ENCODE measurements at places on chromosomes 3 and 15.
A peak's percentile ranks its signal among the peaks of the same experiment; 100 is the strongest.

GRCh38 chr3:46208167-46208704 lies at the start of gene CCR1:
TSS of gene CCR1 (minus strand) at chr3:46208313. CDS start at chr3:46204313, 4,000 bp downstream.
- peak; percentile 19 for DNase-seq

DNA sequence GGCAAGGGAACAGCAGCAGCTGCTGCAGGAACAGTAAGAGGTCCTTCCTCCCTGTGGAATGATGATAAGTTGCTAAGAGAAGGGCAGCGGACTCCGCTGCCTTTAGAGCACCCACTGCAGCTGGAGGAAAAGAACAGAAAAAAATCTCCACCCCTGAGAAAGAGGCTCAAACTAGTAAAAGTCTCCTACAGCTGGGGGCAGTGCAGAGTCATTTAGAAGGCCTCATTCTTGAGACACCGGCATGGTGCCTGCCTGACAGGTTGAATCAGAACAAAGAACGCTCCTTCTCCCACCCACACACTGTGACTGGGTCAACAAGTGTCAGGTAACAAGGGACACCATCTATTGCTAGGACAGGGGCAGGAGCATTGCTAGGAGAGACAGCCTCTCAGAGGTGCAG lies 188.4 kb downstream of the ABHD5 start:
- DNase-seq: peak; percentile 47

GRCh38 chr3:15347063-15347736 lies 14.8 kb upstream of the SH3BP5 start:
- DNase-seq: no peak

- DNase-seq: peak; percentile 63
Measured at GRCh38 chr3:8499181-8499611, 2.4 kb upstream of the LMCD1 start.

DNA sequence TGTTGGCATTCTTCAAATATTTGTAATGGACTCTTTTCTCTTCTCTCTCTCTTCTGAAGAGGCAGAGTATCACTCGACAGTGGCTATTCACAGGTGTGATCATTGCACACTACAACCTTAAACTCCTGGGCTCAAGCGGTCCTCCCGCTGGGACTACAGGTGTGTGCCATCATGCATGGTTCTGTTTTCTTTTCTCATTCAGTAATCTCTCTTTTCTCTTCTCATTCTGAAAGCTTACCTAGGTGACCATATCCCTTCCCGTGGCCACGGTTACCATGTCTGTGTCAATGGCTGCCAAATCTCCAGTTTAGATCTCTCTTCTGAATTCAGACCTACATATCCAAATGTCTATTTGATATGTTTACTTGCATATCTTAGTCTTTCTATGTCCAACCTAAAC lies 96.3 kb downstream of the SOX2 start:
- no peak for DNase-seq

GRCh38 chr3:167843481-167843880 lies 108.0 kb downstream of the SERPINI1 start:
- no peak for DNase-seq

DNA sequence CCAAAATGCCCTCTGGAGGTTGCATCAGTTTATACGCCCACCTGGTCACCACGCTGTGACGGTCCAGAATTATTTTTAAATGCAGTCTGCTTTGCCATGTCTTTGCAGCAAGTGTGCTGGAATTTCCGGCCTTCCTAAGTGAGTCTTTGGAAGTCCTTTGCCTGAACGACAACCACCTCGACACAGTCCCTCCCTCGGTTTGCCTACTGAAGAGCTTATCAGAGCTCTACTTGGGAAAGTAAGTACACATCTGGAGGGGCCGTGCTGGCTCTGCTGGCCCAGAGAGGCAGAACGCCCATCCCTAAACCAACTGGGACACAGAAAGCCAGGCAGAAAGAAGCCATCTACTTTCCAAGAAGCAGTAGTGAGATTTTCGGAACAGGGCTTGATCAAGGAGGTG lies 101.8 kb downstream of the LRRK1 start:
- no peak for DNase-seq

GRCh38 chr3:38645076-38645475 lies 4.4 kb downstream of the SCN5A start:
- DNase-seq: no peak

- no peak for DNase-seq
Measured at GRCh38 chr15:74464216-74464615, 3.3 kb upstream of the UBL7 start.

DNA sequence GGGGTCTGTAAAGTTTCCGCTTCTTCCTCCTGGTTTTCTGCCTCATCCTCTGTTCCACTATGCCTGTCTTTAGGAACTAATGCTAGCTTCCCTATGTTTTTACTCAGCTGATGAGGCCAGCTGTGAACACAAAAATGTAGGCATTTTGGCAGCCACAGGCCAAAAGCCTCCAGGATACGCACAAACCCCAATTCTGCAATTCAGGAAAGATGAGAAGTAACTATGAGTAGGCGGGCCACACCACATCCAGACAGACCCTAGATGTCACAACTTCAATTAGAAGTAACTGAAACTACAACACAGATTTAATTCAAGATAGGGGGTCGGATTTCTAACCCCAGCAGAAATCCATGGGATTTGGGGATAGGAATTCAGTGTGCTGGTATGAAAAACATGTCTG lies 11.9 kb downstream of the CA12 start:
- DNase-seq: no peak

- DNase-seq: no peak
Measured at GRCh38 chr15:41849861-41850260, 11.2 kb downstream of the PLA2G4B start.

GRCh38 chr3:186976837-186977750 lies 46.8 kb downstream of the ST6GAL1 start:
- DNase-seq: peak; percentile 70

GRCh38 chr3:155889212-155889611 lies 18.8 kb downstream of the GMPS start:
- DNase-seq: no peak

- DNase-seq: no peak
Measured at GRCh38 chr15:70748281-70748747, 15.0 kb downstream of the UACA start.

DNA sequence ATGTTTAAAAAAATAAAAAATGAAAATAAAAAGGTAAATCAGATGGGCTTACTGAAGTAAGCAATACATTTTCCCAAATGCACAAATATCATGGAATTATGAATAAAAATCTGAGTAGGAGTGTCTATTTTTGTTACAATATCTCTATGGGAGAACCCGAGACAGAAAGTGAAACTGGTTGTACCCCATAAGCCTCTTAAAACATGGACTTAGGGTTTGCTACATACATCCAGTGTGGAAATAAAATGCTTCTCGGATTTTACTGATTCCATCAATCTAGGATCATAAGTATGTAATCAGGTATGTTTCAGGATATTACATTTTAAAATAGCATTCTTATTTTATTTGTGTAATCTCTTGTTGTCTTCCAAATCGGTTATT lies 177.8 kb upstream of the CDIN1 start:
- DNase-seq: no peak

DNA sequence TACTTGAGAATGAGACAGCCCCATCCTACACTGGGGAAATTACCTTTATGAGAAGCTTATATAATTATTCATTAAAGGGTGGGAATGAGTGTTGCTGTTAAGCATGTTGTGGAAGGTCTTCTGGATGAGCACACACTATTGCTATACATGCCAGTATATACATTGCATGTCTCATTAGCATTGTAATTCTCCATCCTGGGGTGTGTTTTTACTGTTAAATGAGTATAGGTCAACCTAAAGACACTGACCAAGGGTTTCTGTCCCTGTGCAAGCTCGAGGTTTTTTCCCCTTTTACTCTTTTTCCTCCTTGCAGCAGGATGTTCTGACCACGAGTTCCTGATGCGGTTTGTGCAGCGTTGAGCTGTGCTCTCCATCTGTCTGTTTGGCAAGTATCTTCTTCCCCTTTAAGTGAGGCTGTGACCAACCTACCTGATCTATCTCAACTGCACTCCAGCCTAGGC lies 7.2 kb upstream of the IVD start:
- DNase-seq: no peak

DNA sequence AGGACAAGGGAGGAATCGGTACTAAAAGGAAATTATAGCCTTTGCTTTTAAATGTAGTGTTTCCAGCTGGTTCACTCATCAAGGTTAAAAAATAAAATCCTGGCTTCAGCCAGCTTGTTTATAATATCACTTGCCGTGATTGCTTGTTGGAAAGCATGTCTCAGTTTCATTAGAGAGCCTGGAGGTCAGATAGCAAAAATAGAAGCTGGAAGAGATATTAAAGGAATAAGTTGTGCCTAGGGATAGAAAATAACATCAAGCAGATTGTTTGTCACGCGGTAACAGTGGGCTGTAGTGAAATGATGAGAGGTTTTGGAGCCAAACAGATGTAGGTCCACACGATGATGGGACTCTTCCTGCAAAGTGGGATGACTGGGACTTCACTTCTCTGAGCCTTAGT lies 17.7 kb upstream of the SLMAP start:
- no peak for DNase-seq

DNA sequence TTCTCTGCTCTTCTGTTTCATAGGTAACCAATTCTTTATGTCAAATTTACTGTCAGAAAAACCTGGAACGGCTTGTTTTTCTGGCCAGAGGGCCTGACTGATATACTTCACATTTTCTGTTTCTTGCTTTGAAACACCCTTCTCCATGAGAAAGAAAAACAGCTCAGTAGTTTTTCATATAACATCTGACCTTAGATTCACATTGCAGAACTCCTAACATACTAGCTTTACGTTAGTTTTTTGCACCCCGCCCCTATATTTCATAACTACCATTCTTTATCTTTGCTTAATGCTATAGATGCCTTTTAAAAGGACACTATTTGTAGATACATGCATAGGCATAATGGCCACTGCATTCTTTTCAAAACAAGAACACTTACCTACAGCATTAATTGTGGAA lies 83.9 kb upstream of the TSC22D2 start:
- no peak for DNase-seq

DNA sequence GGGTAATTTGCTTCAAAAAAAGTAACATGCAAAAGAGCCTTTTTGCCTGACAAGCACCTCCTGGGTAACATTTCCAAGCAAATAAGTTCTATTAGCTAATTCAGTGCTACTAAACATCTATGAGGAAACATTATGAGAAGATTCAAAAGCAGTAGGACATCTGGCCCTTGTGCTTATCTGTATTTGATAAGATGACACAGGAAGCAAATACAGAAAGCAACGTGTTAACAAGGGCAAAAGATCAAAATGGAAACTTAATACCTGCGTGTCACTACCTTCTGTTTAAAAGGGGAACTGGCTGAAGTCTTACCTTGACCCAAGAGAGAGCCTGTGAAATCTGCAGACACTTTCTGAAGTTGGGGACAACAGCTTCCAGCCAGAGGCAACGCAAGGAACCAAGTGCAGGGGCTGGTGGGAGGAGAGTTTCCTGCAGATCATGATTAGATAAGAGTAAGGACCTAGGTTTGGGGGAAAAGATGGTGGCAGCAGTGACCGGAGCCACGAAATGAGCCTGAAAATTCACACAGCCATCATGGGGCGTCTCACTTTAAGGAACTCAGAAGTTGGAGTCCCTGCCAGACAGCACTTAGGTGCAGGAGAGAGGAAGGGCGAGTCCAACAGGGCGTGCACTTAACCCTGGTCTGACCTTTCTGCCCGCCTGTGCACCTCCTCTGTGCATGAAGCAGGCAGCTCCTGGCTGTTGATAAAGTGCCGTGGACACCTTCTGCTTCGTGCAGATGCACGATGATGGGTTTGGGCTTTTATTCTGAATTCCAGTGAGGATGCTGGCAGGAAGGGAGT lies 153.6 kb upstream of the BHLHE40 start:
- DNase-seq: no peak

DNA sequence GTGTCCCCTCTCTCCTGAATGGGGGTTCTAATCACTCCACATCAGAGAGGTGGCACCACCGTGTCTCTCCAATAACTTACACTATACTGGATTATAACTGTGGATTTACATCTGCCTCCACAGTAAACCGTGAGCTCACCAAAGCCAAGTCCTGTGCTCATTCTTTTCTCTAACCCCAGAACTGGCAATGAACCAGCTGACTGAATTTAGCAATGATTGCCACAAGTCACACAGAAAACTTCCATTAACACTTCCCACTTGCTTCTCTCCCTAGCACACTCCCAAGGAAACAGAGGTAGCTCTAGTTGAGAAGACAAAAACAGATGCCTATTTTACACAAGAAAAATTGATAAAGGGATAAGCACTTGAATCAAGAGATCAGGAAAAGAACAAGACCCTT lies 361.3 kb downstream of the ULK4 start:
- DNase-seq: no peak

GRCh38 chr15:71116942-71117341 lies 1.7 kb downstream of the THSD4 start:
- DNase-seq: no peak

GRCh38 chr3:30347679-30348216 lies 258.7 kb upstream of the TGFBR2 start:
- no peak for DNase-seq

GRCh38 chr3:161035711-161036110 lies 69.4 kb downstream of the B3GALNT1 start:
- peak; percentile 44 for DNase-seq

GRCh38 chr15:58065445-58066041 lies at the start of gene ALDH1A2:
TSS of gene ALDH1A2 (minus strand) at chr15:58065711. CDS start at chr15:58065650, 61 bp downstream.
- peak; percentile 68 for DNase-seq

DNA sequence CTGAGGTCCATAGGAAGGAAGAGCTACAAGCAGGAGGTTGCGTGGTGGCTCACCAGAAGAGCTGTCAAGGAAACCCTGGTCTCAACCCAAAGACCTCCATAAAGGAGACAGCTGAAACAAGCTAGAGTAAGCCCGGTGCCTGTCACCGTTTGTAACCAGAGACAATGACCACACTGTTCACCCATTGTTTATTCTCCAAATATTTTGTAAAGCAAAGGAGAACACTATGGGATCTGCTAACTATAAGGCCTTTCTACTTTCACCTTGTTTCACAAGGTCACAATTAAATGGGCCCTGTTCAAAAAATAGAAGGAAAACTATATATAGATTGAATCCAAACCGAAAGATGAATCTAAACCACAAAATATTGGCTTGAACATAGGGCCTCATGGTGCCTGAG lies 128.9 kb upstream of the TPRG1 start:
- no peak for DNase-seq

DNA sequence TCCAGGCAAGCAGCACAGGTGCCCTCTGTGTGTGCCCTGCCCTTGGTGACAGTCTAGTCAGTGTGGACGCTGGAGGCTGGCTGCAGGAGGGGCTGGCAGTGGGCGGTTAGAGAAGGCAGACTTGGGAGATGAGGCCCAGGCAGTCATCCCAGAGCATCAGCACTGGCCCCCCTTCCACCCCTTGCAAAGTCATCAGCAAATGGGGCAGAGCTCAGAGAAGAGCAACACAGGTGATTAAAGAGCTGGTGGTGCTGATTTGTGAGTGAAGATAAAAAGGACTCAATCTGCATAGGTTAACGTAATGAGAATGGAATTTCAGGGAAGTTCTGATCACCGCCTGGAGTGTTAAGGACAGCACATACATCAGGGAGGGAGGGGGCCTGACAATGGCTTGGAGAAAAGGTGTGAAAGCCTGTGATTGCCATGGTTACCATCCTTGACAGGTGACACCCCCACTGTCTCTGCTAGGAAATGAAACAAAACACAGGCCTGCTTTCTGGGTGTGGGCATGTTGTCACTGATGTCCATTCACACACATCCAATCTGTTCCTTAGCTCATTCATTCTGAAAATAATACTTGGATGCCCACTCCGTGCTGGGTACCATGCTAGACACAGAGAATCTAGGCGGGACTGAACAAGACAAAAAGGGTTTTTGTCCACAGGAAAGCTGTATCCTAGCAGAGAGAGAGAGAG lies 269.6 kb upstream of the ST8SIA2 start:
- DNase-seq: no peak
